ENCODE measurements at places on chromosomes 3 and 15. TPM values are rescaled to one million over a fixed set of nuclear protein-coding genes. Genes with fewer than 3 reads are reported as not detected.

DNA sequence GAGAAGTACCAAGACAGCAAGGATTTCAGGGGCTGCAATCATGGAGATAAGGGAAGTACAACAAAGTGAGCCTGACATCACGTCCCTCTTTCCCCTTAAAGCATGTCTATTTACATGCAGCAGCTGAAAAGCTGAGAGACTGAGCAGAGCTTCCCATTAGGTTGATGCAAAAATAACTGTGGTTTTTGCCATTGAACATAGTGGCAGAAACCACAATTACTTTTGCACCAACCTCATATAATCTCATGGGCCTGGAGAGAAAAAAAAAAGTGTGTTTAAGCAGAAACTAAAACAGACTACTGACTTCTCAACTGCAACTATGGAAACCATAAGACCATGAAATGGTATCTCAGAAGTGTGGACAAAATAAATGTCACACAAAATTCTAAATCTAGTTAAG lies 48.3 kb downstream of the CCDC12 start:
- no peak for DNase-seq

DNASE1L3 gene
- total RNA-seq: 0.67 TPM

FNDC3B gene
- 139 TPM for total RNA-seq

- DNase-seq: peak; percentile 66
Measured at GRCh38 chr15:90654233-90655136, 62.7 kb upstream of the BLM start.

GRCh38 chr3:172939651-172940293 lies 189.2 kb downstream of the ECT2 start:
- no peak for DNase-seq

Measured in cardiac septum (tissue), 1 donor.